Skeletal muscle cell (primary cell): ENCODE measurements at places on chromosomes 2 and 18.

- no peak for DNase-seq
Observed at GRCh38 chr2:26898480-26899078, 50.6 kb downstream of the DPYSL5 start.

DNA sequence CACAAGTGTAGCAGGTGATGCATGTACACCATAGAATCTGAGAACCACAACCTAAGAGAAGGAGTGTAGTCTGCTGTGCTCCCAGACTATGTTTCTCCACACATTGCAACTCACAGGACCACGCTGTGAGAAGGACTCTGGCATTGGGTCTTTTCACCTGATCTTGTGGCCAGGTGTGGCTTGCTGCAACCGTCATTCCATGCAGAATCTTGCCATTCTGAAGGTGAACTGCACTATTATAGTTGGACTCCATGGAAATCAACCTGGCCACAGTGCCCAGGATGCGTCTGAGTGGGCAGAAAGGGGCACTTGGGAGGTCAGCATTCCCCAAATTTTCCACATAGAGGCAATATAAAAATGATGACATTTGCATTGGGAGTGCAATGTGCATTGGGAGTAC is 122.2 kb downstream of the CAPN13 start:
- DNase-seq = no peak

- no peak for DNase-seq
Observed at GRCh38 chr2:176566961-176567360, 297.7 kb downstream of the MTX2 start.

GRCh38 chr18:57589161-57589560 is 2.7 kb upstream of the FECH start:
- DNase-seq = no peak

DNA sequence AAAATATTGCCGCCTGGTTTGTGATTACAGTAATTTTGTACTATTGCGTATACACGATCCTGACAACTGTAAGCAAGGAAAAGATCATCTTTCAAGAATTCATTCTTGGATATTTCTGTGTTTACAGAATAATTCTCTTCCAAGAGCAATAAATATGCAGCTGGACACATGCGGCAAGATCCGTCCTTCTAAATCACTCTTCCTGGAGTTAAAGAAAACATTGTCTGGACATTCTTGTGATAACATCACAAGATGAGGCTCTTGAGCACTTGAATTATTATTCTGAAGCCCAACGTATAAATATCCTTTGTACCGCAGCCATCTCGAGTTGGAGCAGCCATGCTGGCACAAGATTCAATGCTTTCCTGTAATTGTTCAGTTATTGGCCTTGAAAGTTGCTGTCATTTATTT is 9.9 kb downstream of the FHL2 start:
- DNase-seq = peak; percentile 81

DNA sequence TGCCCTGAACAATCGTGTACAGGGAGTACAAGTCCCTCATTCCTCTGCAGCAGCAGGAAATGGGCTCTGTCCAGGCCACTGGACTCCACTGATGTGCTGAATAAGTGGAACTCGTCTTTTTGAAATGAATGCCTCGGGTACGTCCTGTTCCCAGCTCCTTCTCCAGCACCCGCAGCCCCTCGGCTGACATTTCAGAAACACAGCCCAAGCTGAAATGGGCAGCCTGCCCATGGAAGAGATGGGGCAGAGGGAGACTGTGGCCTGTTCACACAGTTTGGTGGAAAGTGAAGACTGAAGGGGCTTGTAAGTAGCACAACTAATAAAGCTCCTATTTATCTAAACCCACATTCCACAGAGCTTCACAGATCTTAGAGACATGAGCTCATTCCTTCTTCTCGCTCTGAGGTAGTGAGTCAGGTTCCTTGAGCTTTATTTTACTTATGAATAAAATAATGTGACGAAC is 498.6 kb downstream of the TXNL1 start:
- DNase-seq = peak; percentile 62

- no peak for DNase-seq
Observed at GRCh38 chr2:155266109-155266508, 567.6 kb downstream of the KCNJ3 start.

DNA sequence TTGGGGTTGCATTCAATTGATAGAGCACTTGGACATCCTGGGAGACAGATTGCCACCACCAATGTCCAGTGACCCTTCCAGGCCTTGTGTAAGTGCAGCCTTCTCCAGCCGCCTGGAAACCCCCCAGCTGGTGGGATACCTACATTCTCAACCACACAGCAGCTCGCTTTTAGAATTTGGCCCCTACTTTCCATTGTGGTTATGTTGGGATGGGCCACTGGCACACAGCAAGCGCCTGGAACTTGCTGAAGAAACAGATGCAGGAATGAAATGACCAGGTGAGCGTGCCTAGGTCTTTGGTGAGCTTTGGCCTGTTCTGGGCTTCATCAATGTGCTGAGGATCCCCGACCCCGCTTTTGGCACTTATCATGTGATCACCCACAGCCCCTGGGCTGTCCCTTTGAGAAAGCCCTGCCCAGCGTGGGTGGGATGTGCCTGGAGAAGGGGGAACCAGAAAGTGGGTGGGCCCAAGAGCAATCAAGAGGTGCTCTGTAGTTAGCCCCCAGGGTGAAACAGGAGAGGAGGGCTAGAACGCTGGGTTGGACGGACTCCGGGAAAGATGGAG is 16.0 kb upstream of the NTSR2 start:
- DNase-seq = no peak

DNA sequence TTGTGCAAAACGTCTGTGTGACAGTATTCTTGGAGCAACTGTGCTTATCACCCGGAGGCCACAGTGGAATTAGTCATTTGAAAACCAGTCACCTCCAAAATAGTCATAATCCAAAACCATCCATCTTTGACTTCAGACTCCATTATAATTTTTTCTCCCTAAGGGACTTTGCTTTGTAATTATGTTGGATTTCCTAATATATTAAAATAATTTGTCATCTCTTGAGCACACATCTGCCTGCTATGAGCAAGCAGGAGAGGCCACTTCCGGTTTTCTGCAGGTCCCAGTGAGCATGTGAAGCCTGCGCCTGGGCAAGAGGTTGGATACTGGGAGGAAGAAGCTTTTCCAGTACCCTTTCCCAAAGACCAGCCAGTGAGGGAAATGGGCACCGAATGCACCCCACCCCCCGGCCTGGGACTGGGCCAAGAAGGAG is 57.7 kb downstream of the ODC1 start:
- DNase-seq = no peak

GRCh38 chr2:152440460-152440859 is 105.5 kb downstream of the FMNL2 start:
- no peak for DNase-seq

GRCh38 chr18:3771121-3771971 is 321.4 kb downstream of the TGIF1 start:
- DNase-seq = peak; percentile 83

DNA sequence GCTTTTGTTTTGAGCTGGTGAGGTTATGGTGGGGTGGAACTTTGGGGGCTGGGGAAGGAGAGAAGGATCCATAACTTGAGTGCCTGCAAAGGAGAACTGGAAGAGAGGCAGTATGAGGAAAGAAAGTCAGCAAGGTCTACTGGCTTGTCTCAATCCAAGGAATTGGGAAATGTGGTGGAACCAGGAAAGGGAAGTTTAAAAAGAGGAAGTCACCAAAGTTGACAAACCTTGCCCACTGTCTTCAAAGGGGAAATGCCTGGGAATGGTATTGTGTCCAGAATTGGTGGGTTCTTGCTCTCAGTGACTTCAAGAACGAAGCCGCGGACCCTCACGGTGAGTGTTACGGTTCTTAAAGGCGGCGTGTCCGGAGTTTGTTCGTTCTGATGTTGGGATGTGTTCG is 304.1 kb upstream of the FAM98A start:
- DNase-seq = no peak

DNA sequence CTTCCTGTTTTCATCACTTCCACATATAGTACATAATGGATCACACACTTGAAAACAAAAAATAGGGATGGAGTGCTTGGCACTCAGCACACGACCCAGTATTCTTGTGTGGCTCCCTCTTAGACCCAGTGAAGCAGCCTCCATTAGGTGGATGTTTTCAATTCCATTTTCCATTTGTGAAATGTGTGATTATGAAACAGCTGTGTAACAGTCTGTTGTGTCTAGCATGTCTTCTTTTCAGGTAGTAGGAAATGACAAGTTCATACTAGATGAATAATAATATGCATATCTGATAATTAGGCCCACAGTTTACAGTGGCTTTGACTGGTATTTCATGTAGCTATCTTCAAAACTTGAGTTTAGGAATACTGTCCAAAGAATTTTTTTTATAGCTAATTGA is 35.5 kb downstream of the EML6 start:
- DNase-seq = no peak

DNA sequence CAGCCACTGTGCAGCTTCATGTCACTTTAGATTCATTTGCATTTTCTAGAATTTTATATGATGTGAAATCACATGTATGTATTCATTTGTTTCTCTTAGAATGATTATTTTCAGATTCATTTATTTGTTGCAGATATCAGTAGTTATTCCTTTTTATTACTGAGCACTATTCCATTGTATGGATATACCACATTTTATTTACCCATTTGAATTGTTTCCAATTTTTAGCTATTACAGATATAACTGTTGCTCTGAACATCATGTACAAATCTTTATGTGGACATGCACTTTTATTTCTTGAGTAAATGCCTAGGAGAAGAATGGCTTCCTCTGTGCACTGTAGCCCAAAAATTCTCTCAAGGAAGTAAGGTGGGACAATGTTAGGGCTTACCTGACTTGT is 767.8 kb upstream of the FANCL start:
- DNase-seq = no peak

GRCh38 chr2:194445226-194445625 is 1211.8 kb upstream of the SLC39A10 start:
- no peak for DNase-seq

GRCh38 chr2:17199741-17200140 is 318.5 kb downstream of the RAD51AP2 start:
- no peak for DNase-seq

- no peak for DNase-seq
Observed at GRCh38 chr18:7146067-7146466, 28.5 kb upstream of the LAMA1 start.

GRCh38 chr2:73971722-73972121 is 13.0 kb upstream of the TET3 start:
- DNase-seq = no peak
